Stimulated activated CD4-positive, alpha-beta T cell treated with anti-CD3 and anti-CD28 coated beads, Interleukin-4, amount 100 ng/mL, for 48 hours (primary cell): ENCODE measurements at places on chromosomes 11 and 22.

GRCh38 chr11:61919705-61920631 is 2.6 kb upstream of the RAB3IL1 start:
- no peak for DNase-seq

GRCh38 chr11:19644316-19644715 is 68.3 kb upstream of the NAV2 start:
- DNase-seq: no peak

- no peak for DNase-seq
These were observed 12.8 kb downstream of the MRPL17 start for GRCh38 chr11:6670202-6670830.

DNA sequence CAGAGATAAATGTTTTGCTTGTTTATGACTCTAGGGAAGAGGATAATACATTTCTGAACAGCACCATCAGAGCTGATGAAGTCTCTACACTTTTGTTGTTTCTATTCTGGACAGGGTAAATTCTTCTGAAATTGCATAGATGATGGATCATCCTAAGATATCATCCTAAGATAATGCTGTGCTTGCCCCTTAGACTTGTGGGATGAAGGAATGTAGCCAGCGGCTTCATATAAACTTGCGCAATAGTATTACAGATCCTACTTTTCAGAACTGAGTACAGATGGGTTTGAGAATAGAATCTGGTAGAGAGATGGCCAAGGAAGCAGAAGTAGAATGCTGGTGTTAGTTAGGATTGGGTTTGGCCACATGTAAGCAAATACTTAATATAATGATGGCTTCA is 61.0 kb downstream of the NCAM1 start:
- no peak for DNase-seq

DNA sequence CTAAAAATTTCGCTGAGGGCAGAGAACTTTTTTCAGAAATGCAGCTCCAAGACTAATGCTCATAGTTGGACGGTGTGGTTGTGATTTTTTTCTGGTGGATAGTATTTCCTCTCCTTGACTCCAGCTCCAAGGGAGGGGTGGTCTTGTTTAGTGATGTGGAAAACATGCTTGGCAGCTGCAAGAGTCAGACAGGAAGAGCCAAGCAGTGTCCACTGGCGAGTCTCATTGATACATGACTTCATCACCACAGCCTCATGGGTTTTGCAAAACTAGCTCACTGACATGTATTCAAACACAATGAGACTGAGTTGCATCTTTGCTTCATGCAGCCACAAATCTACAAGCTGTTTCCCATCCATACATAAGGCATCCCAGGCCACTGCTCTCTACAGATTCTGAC is 7.3 kb upstream of the KCNJ1 start:
- no peak for DNase-seq

GRCh38 chr11:35618497-35619115 is 346 bp downstream of the FJX1 start:
- no peak for DNase-seq

GRCh38 chr11:62421996-62422395 is 3.2 kb downstream of the SCGB1A1 start:
- no peak for DNase-seq

DNA sequence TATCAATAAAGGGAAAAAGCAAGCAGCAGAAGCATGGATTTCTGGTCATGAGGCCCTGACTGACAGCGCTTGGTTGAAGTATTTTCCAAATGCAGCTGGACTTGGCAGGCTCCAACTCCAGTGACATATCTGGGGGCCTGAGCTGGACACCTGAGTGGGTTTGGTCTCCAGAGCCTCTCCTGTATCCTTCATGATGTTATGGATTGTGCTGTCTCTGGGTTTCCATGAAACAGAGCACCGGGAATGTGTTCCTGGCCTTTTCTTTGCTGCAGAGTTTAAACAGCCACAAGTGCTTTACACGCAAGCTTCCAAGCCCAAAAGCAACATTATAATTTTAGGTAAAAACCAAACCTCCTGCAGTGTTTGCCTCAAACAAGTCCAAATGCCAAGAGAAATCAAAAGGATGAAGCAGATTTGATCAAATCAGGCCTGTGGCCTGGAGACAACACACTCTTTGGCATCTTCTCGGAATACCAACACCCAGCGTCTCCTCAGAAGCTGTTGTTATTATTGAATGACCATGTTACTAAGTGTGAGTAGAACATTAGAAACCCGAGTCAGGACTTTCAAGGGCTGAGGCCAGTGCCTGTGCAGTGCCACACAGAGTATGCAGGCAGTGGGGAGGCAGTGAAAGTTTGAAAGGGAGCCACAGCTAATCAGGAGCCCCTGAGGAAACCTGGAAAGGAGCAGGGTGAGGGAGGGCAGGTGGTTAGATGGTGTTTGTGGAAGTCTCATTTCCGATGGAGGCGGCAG is 42.0 kb downstream of the ME3 start:
- no peak for DNase-seq

GRCh38 chr22:27881421-27881820 is 37.6 kb downstream of the PITPNB start:
- no peak for DNase-seq

- DNase-seq: no peak
These were observed 9.6 kb downstream of the OR52N2 start for GRCh38 chr11:5818245-5818886.

GRCh38 chr11:70057080-70057479 is 21.0 kb upstream of the ANO1 start:
- no peak for DNase-seq

- DNase-seq: no peak
These were observed 993.3 kb downstream of the BRD1 start for GRCh38 chr22:48834404-48834803.

GRCh38 chr11:115627666-115628460 is 123.6 kb upstream of the CADM1 start:
- DNase-seq: no peak

GRCh38 chr11:119896387-119897045 is 167.5 kb upstream of the NECTIN1 start:
- DNase-seq: no peak

DNA sequence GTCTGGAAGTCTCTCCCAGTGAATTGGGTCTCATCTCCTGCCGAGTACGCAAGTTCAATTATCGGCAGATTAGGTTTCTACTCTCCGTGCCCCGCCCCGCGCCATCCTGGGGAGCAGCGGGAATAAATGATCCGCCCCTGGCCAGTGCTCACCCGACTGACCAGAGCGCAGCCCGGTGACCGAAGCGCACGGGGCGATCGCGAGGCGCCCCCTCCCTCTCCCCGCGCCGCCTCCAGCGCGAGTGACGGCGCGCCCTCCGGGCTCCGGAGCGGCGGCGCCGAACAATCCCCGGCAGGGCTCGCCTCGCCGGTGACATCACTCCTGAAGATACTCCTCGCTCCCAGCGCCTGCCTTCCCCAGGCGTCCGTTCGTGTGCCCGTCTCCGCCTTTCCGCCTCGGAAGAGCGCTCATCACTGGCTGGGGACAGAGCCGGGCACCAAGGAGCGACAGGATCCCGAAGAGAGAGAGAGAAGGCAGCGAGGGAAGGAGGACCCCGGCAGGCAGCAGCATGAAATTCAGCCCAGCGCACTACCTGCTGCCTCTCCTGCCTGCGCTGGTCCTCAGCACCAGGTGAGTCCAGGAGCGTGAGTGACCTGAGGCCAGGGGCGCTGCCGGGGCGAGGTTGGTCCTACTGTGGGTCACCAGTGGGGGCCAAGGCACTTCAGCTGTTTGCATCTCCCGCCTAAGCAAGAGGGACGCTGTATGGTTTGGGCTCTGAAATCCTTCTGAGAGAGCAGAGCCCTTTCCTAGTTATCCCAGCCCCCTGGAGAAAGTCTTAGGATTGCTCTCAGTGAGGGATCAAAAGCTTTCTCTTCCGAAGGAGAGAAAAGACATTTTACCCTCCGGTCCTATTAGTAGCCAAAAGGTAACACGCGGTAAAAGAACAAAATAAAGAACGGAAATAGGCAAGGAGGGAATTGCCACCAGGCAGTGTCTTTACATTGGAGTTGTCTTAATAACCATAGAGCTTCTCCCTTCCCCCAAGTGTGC is at the start of gene LUZP2:
Gene LUZP2 (plus strand): TSS at position 318 of the 990 bp plus-strand sequence.
- no peak for DNase-seq

DNA sequence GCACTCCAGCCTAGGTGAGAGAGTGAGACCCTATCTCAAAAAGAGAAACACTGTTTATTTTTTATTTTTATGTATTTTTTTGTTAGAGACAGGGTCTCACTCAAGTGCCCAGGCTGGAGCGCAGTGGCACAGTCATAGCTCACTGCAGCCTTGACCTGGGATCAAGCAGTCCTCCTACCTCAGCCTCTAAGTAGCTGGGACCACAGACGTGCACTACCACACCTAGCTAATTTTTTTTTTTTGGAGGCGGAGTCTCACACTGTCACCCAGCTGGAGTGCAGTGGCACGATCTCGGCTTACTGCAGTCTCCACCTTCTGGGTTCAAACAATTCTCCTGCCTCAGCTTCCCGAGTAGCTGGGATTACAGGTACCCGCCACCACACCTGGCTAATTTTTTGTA is 6.4 kb downstream of the RBX1 start:
- no peak for DNase-seq

GRCh38 chr22:33362702-33363101 is 304.5 kb upstream of the SYN3 start:
- no peak for DNase-seq

DNA sequence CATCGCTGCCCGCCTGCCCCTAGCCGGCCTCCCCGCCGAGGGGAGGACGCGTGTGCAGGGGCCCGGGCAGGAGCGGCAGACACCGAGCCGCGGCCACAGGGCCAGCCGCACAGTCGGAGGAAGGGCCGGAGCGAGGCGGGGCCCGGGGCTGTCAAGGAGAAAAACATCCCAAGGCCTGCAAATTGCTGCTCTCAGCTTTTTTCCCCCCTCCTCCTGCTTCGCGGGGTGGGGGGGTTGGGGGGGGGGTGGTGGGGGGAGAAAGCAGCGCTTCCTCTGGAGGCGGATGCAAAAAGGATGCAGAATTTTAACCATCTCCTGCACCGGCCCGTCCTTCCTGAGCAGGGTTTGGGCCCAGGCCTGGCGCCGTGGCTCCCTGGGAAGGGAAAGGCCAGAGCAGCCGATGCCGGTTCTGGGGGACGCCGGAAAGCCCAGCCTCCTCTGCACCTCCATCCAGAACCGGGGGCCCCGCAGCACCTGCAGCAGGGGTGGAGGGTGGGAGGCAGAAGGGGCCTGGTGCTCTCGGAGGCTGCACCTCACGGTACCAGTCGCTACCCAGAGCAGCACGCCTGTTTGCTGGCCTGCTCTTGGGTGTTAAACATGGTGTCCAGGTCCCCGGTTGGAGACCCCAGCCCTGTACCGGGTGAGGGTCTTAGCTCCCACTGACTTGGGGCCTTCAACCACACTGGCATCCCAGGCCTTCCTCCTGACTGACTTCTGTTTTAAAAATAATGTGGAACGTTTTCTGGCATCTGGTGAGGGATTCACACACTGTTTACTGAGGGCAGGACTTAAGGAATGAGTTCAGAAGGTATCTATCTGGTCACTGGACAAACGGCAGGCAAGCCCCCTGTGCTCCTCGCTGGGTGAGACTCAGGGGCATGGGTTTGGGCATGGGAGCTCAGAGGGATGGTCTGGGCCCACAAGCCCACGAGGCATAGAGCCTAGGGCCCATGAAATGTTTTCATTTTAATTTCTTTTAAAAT is 77.4 kb upstream of the WNT7B start:
- no peak for DNase-seq

DNA sequence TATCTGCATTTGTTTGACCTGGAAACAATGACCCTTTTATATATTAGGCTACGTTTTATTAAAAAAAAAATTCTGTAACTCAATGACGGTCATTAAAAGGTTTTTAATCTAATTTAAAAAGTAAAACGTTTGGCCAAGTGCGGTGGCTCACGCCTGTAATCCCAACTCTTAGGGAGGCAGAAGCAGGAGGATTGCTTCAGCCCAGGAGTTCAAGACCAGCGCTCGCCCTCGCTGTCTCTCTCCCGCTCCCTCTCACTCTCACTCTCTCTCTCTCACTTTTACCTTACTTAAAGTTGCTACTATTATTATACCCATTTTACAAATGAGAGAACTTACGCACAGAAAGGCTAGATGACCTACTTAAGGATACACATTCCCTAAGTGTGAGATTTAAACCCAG is 814 bp upstream of the NARS2 start:
- DNase-seq: no peak

- no peak for DNase-seq
These were observed 58.7 kb downstream of the ZNF280B start for GRCh38 chr22:22449819-22450218.

- DNase-seq: no peak
These were observed 12.0 kb upstream of the ANO1 start for GRCh38 chr11:70066136-70066520.

- no peak for DNase-seq
These were observed 31.9 kb downstream of the MAML2 start for GRCh38 chr11:96311120-96311568.

DNA sequence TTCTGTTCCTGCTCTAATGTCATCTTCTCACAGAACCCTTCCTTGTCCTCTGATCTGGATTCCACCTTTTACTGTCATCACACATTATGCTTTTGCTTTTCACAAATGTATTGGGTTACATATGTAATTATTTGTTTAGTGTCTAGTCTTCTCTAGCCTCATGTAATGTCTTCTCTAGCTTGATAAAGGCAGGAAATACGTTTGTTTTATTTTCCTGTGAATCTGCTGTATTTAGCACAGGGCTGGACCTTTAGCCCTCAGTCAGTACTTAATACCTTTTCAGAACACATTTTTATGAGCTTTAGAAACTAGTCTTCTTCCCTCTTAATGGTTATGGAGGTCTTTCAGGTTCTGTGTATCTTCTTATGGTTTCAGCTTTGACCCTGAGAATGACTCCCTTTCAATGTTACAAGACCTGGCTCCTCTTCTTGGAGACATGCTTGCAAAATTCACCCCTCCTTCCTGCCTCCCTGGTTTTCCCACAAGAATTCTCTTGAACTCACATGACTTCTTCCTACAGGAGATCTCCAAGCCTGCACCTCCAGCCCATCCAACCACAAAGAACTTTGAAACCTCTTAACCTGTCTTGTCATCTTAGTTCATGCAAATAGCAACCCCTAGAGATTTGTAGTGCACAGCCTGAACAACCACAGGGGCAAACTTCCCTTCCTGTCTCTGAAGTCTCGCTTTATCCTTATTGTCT is 132.7 kb upstream of the DDI1 start:
- no peak for DNase-seq

- DNase-seq: no peak
These were observed 58.6 kb downstream of the DDIAS start for GRCh38 chr11:82959987-82960778.

- DNase-seq: no peak
These were observed 408.4 kb downstream of the SOX6 start for GRCh38 chr11:15947681-15948648.

GRCh38 chr11:32152821-32153220 is 61.9 kb downstream of the RCN1 start:
- DNase-seq: no peak

- no peak for DNase-seq
These were observed 330.2 kb upstream of the B3GAT1 start for GRCh38 chr11:134742224-134742612.

DNA sequence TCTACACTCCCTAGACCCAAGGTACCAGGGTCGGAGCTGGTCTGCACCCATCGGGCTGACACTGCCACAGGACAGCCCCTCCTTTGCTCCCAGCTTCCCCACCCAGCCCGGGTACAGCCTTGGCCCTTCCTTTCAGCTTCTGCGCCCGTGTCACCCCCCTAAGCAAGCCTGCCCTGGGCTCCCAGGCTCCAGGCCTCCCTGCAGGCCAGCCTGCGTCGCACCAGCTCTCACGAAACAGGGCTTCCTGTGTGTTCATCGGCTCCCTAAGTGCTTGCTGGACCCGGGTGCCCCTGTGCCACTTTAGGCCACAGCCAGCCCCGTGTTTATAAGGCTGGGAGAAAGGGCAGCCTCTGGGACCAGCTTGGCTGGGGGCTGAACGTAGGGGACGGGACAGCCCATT is 21.1 kb downstream of the FLRT1 start:
- DNase-seq: no peak

- DNase-seq: no peak
These were observed 66.2 kb downstream of the GRIK4 start for GRCh38 chr11:120577624-120578363.
